Bone marrow (tissue), 2 donors: ENCODE measurements at places on chromosomes 12 and 14.
A peak's percentile ranks its signal among the peaks of the same experiment; 100 is the strongest.

DNA sequence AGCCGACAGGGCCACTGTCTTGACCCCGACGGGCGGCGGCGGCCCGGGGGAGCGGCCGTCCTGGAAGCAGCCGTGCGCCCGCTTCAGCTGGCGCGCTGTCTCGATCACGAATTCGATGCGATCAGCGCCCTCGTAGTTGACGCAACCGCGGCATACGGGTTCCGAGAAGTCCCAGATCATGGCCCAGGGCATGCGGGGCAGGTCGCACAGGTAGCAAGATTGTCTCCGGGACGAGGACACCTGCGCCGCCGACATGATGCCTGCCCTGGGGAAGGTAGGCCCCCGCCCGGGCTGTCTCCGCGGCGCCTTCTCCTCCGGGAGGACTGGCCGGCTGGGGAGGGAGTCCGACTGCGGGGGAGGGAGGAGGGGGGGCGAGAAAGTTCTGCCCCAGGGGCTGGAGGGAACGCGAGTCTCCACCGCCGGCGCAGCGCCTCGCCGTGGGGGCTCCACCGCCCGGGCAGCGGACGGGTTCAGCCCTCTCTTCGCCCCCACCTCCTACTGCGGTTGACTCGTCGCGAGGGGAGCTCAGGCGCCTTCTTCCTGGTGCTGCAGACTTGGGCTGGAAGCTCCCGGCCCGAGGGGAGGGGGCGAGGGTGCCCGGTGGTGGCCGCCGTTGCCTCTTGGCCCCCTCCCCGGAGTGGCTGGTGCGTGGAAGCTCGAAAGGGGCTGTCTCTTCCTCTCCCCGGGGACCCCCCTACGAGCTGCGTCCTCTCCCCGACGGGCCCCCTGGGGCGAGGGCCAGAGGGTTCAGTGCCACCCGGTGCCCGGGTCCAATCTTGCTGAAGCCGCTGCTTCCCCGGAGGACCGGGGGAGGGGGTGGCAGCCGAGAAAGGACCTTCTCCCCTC, 747 bp downstream of the IRF2BPL start:
- DNase-seq: peak; percentile 87

- DNase-seq: no peak
Measured at GRCh38 chr12:77682488-77682887, 148.2 kb upstream of the NAV3 start.

GRCh38 chr14:39722547-39723273, 290.5 kb upstream of the FBXO33 start:
- DNase-seq: no peak

DNA sequence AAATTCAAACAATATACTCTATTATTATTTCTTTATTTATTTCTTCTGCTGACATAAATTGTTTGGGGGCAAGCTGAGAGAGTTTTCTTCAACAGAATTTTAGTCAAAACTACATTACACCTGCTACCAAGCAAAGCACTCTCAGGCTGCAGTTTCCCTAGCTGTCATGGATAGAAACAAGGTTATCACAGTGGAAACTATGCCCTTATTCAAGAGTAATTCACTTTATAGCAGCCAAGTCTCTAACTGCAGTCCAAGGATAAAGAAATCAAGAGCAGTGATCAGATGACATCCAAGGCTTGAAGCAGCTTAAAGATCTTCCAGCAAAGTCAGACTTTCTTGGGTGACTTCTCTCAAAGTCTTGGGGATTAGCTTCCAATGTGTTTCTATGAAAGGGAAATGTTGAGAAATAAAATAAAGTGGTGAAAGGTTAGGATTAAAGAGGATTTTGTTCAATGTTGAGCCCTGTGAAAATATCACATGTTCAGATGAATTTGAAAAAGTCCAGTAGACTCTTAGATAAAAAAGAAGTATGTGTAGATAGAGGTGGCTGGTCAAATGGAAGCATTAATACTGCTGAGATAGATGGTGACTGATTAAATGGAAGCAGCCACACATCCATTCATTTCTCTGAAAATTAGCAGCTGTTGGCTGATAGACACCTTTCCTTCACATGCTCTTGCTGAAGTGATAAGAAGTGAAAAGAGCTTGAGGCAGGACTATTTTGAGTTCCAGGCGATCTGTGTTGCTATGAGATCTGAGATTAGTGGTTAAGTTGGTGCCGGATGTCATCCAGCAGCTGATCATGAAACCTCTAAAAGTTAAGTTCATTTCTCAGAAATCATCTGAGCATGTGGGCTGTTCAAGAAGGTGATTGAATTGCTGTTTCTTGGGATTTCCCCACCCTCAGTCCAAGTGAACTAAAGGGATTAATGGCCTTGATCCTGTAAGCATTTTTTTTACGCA, 257.8 kb upstream of the BTG1 start:
- DNase-seq: no peak

DNA sequence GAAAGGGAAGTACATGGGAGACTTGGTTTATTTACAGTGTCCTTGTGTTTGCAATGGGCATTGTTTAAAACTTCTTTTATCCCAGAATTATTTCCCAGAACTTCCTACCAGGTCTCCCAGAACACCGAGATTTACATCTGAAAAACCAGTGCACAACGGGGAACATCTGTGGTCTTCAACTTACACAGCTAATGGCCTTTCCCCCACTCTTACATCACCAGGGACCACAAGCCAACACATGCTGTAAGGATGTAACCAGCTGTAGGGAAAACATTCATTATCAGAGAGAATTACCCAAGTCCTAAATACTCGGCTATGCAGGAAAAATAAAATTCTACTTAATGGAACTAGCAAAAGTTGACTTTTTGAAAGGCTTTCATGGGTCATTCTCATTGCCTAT, 267.6 kb downstream of the DUSP6 start:
- no peak for DNase-seq

DNA sequence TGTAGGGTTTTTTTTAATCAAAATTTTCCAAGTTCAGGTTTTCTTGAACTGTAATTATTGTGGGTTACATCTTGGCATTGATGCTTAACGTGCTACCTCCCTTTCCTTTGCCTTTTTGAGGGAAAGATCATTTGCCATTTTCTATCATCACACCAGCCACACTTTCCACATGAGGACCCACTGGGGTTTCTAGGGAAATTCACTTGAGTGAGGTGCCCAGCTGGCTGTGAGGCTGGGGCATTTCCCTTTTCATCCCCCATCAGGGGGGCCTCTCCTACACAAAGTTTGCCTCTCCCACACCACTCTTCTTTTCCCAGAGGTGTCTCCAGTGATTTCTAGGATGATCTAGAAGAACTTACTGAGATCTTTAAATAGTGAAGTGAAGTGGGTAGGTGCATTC, 335.7 kb downstream of the BMP4 start:
- DNase-seq: no peak

DNA sequence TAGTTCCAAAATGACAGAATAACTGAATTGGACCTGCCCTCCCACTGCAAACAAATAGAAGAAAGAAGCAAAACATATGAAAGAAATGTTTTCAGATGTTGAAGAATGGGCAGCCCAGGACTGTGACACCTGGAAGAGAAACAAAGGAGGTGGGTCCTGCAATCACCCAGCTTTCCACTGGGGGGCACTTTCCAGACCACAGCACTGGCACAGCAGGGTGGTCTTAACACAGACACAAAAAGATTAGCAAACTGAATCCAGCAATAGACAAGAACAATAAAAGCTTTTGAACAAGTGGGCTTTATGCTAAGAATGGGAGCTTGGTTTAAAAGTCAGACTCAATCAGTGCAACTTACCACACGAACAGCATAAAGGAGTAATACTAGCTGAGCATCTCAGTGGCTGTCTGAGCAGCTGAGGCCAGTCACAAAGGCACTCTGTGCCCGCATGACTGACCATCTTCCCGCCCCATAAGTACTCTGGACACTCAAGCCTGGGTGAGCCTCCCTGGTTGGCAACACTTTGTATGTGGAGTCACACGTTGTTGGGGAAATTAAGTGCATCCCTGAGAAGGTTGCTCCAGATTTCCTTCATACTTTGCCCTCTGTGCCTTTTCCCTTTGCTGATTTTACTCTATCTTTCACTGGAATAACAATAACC, 27.7 kb downstream of the JKAMP start:
- DNase-seq: no peak

DNA sequence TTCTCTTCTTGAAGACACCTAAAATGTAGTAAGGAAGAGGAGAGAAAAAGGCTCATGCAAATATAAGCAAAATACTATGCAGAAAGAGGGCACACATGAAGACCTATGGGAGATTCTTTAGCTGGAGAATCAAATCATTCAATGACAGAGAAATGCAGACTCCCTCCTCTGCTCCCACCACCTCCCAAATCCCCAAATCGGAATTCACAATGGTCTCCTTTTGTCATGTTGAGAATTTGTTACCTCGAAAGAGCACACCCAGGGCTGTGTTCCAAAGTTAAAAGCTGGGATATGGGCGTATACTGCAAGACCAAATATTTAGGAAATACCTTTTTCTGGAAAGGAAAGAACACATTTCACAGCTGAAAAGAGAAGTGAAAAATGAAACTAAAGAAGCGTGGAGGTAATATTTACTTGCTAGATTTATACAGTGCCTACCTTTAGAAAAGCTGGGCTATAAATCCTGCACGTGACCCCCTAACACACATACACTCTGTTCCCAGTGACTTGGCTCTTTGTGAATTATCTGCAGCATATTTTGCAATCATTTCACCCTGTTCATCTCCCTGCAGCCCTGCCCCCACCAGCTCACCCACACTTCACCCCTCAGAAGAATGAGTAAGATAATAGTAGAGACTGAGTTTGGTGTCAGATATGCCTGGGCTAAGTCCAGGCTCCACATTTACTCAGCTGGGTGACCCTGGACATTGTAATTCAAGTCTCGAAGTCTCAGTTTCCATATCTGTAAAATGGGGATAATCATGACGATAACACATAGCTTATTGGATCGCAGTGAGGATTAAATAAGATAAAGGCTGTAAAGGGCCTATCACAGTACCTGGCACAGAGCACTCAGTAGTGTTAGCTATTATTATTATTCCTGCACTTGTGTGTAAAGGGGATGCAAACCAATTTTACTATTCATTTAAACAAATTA, 2.9 kb upstream of the CACNA1C start:
- no peak for DNase-seq

DNA sequence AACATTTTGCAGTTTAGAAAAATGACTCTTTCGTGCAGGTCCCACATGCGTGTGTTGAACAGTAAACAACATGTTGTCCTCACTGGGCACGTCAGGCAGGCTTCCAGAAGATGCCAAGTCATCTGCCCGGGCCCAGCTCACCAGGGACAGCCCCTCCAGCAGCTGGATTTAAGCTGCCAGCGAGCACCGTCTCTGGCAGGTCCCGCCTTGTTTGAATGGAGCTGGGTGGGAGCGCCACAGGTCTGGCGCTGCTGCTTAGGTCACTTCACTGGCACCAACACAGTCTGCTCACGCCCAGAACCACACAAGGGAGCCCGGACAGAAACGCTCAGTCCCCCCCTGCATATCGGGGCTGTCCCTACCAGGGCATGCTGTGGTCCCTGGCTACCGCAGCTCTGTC, 33.1 kb upstream of the MMP17 start:
- no peak for DNase-seq

DNA sequence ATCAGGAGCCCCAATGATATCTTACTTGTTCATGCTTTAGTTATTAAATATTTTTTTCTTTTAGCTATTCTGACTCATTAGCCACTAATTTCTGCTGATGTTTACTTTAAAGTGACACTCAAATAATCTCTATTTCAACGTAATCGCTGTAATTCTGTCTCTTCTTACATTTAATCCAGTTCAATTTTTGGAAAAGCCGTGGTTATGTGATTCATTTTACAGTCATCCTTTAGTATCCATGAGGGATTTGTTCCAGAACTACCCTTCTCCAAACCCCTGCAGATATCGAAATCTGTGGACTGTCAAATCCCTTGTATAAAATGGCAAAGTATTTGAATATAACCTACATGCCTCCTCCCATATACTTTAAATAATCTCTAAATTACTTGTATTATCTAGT, 1103.4 kb downstream of the LRFN5 start:
- no peak for DNase-seq

DNA sequence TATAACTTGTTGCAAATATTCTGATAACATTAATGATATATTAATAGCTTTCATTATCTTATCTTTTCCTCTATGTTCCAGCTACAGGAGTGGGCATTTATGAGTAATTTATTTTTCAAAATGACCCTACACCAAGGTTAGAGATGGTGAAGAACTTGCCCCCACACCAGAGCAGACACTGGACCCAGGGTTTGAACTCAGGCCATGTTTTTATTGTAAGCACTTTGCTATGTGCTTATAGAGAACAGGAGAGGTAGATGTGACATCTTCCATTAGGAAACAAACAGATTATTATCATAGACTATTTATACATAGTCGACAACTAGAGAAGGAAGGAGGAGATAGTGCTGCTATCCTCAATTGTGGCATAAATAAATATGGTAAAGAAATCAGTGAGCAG, 265.2 kb downstream of the EGLN3 start:
- no peak for DNase-seq

GRCh38 chr12:118946256-118946655, 35.1 kb upstream of the SRRM4 start:
- DNase-seq: no peak

- DNase-seq: no peak
Measured at GRCh38 chr12:127886827-127887226, 380.1 kb upstream of the TMEM132C start.

GRCh38 chr12:51262758-51263177, 7.4 kb downstream of the SMAGP start:
- DNase-seq: peak; percentile 50

DNA sequence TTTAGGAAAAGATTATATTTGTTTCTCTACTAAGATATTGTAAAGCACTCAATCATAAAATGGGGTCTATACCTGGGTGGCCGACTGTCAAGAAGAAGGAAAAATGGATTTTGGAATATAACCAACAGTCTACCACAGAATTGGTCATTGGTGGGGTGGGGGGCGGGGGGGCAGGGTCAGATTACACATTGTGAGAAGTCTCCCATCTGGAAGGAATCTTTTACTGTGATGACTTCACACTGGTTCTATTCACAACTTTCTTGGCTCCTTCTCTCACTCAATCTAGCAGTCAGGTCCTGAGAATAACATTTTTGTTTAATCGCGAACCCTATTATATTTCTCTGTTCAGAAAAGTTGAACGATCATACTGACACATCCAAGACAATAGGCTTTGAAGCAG, 8.7 kb upstream of the CLEC4E start:
- no peak for DNase-seq

DNA sequence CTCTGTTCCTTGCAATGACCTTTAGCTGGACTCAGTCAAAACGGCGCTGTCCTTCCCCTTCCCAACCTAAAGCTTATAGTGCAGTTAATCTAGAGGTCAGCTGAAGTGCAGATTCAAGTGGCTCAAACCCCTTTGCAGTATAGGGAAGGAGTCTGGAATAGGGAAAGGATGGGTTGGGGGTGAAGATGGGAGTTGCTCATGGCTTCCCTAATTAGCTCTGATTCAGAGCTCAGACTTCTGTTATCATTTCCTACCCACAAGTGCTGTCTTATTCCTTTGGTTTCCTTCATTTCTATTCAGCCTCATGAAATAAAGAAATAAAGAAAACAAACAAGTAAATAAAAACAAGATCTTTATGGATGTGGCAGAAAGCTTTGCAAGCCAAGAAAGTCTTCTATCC, 264.0 kb upstream of the HMGA2 start:
- DNase-seq: no peak

DNA sequence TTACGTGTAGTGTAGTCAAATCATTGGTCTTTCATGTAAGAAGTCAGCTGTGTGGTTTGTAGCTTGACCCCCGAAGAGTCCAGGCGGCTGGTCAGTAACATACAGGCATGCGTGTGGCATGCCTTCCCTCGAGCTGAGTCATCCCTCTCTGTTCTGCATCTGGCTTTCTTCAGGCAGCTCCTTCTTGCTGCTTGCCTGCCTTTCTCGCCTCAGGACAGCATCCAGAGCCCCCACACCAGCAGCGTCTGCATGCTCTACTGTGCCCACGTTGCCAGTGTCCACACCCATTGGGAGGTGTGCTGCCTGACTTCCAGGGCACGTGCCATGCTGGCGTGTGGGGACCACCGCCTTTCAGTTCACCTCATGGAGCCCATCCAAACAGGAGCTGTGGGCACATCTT, 96.8 kb downstream of the EP400 start:
- DNase-seq: no peak
